ENCODE measurements at places on chromosomes 5 and 9.

DNA sequence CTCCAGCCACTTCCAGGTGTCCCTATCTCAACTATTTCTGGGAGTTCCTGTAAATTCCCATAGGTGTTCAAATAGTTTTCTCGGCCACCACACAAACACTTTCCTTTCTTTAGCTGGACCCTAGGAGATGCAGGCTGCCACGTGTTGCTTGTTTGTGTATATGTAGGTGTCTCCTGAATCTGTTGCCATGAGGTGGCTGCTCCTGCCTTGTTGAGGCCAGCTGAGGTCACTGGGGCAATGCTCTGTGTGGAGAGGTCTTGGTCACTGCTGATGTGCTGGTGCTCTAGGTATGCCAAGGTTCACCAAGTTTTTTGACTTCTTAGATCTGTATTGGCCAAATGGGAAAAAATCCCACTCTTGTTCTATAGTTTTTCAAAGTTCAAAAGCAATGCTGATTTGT lies 132.5 kb upstream of the CHD1 start:
- no peak for DNase-seq

- DNase-seq: no peak
Observed at GRCh38 chr9:26077860-26078259, 399.6 kb upstream of the TUSC1 start.

DNA sequence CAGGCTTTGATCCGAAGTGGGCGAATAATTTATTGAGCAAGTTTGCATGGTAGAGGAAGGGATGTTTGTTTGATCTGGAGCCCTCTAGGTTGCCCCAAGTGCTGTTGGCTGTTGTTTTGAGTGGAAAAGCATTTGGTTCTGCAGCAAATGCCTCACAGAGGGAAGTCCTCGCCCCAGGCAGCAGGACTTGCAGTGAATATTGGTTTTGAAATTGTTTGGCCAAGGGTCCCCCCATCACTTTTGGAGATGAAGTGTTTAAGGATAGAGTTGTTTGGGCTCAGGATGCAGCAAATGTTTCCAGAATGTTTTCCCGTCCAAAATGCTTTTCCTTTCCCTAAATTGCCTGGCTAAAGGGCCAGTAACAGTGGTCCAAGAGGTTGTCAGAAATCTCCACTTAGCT lies 3.1 kb downstream of the JADE2 start:
- DNase-seq: no peak

DNA sequence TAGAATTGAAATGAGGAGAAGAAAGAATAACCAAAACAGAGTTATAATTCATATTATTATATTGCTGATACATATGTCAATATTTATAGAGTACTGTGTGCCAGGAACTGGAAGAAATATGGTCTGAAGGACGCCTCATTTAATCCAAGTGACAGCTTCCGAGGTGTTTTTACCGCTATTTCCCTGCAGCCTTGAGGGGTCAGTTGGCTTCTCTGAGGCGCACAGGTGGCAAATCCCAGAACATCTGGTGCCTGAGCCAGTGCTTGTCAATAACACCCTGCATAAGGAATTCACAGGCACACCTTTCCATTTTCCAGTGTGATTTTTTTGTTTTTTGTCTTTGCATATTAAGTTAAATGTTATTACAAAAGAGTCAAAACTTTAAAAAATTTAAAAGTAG lies 43.3 kb upstream of the CTSL start:
- no peak for DNase-seq

- DNase-seq: no peak
Observed at GRCh38 chr5:134124289-134125038, 10.0 kb downstream of the TCF7 start.

DNA sequence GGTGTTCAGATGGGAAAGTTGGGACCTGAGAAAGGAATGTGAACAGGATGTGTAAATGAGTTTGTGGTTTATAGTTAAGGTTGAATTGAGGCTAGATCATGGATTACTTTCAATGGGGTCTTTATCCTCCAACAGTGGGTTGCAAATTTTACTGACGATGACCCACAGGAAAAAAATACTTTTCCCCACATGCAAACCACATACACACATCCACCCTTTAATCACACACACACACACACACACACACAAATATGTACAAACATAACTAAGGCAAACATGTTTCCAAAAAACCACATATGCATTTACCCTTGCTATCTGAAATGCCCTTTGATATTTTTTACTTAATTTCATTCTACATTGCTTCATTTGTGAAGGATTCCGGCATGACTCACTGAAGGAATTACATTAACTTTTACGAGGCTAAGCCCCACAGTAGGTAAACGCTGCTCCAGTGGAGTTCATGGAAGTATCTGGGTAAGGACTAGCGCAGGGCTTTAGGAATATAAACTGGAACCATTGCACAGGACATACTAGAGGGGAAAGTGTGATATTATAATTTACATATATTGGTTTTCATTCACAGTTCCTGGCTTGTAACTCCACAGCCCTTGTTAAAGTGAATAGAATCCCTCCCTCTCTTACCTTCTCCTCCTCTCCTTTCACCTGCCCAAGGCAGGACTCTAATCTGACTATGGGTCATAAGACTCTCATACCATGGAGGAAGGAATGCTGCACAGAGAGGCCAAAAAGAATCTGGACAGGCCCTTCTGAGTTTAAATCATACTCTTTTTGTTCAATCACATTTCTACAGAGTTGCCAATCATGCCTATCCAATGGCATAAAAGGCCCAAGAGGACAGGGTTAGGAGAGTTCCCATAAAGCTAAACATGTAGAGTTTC lies 8.5 kb upstream of the SPEF2 start:
- no peak for DNase-seq

DNA sequence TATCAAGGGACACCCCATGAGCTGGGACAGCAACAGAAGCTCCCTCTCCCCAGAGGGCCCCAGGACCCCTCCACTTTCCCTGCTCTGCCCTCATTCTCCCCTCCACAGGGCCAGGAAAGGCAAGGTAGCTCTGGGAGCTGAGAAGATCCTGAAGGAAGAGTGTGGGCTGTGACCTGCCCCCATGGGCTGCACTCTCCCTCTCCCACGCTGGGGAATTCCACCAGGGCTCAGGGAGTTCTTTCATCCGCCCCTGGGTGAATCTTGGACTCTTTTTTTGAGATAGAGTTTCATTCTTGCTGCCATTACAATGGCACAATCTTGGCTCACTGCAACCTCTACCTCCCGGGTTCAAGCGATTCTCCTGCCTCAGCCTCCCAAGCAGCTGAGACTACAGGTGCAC lies 73.8 kb downstream of the C9orf50 start:
- no peak for DNase-seq

GRCh38 chr5:97133101-97133500 lies 9.3 kb downstream of the LIX1 start:
- DNase-seq: no peak

- DNase-seq: no peak
Observed at GRCh38 chr5:73633060-73633459, 7.1 kb downstream of the ARHGEF28 start.

DNA sequence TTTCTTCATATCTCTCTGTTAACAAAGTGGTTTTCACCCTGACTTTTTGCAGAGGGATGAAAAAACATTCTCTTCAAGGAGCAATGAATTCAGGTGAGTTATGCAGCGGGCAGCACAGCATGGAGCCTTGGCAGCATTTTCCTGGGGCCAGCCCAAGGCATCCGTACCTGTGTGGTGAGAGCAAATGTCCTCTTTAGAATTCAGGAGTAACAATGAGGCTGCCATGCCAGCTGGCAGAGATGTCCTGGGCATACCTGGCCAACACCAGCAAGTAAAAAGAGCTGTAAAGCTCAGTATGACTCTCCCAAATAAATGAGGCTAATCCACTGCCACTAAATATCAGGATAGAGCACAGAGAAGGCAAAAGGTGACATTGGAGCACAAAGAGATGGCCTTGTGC lies 277.6 kb upstream of the TRPC7 start:
- no peak for DNase-seq

- no peak for DNase-seq
Observed at GRCh38 chr5:5777013-5777412, 354.5 kb downstream of the ICE1 start.

GRCh38 chr5:29162297-29162696 lies 2031.2 kb upstream of the CDH6 start:
- DNase-seq: no peak

DNA sequence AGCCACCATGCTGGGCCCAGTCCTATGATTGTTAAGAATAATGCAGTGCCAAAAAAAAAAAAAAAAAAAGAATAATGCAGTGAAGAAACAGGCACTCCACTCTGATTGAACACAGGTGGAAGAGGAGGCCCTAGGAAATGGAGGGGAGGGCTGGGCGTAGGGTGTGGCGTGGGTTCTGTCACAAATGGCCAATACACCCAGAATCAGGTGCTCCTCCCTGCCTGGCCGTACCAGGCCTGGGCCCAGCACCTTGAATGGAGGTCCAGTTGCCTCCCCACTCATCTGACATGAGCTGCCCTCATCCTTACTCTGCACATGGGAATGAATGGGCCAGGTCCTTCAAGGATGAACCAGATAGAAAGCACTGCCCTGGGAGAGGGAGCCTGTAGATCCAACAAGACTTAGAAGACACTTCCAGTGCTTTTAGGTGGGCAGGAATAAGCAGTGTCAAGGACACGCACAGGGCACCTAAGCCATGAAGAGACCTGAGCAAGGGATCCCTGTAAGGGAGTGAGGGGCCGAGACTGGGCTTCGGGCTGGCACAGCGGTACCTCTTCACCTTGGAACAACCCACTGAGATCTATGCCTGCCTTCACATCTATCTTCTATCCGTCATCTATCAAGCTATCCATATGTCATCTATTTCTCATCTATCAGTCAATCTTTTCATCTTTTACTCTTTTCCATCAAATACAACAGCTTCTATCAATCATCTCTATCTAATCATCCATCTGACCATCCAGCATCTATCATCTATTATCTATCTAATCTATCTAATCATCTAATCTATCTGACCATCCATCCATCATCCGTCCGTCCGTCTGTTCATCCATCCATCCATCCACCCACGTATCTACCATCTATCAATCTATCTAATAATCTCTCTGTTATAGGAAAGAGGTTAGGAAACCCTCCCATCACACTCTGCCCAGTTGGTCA lies 15.9 kb downstream of the NINJ1 start:
- no peak for DNase-seq

- no peak for DNase-seq
Observed at GRCh38 chr9:129146441-129146941, 31.6 kb downstream of the IER5L start.

GRCh38 chr9:122383992-122384461 lies 13.2 kb downstream of the PTGS1 start:
- DNase-seq: no peak

- no peak for DNase-seq
Observed at GRCh38 chr5:180006141-180006540, 65.4 kb downstream of the RNF130 start.

DNA sequence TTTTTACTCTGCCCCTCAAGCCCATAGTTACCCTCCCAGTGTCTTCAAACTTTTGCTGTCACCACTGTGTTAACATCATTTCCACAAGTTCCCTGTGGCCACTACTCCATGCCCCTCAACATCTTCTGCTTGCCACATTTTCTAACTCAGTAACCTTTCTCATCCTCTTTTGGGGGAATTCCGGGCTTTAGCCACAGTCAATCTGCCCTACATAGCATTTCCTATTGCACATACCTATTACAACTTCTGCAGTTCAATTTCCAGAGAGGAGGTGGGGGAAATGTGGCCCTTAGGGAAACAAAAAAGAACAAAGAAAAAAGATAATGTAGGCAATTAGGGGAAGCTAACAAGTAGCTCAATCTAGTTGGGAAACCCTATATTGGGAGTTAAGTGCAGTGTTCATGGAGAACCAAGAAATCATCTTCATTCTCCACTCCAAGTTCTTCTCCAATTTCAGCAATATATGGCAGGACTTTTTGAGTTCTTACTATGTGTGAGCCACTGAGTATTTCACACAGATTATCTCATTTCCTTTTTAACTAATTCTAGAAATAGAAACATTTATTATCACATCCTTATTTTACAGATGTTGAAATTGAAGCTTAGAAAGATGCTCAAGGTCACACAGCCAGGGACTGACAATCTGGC lies 40.2 kb upstream of the LPAR1 start:
- DNase-seq: no peak

DNA sequence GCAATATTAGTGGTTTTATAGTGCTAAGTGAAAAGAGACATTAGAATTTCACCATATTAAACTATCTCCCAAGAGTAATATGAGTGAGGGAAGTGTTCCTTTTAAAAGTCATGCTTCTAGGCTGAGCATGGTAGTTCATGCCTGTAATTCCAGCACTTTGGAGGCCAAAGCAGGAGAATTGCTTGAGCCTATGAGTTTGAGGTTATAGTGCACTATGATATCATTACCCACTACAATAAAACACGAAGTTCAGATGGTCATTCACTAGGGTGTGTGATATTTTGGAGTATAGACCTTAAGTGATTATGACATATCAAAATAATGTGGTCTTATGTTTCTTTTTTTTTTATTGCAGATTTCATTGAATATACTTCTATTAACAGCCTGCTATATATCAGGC lies 6.7 kb downstream of the KIF2A start:
- DNase-seq: no peak

DNA sequence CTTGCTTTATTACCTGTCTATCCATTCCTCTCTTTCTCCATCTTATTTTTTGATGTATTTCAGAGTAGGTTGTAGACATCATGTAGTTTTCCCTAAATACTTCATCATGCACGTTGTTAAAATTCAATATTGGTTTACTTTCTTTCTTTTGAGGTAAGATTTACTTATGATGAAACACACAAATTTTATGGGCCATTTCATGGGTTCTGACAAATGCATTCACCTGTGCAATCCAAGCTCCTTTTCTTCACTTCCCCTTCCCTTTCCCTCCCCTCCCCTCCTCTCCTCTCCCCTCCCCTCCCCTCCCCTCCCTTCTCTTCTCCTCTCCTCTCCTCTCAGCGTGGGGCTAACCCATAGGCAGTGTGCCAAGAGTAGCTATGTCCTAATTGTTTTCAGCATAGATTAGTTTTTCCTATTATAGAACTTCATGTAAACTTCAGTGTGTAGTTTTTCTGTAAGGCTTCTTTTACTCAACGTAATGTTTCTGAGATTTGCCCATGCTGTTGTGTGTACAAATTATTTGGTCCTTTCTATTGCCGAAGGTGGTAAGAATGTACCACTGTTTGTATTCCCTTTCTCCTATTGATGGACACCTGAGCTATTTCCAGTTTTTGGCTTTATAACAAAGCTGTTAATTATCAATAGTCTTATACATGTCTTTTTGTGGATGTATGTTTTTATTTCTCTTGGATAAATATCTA lies 92.9 kb upstream of the CLINT1 start:
- no peak for DNase-seq

GRCh38 chr9:109314011-109314531 lies 6.8 kb downstream of the EPB41L4B start:
- no peak for DNase-seq

DNA sequence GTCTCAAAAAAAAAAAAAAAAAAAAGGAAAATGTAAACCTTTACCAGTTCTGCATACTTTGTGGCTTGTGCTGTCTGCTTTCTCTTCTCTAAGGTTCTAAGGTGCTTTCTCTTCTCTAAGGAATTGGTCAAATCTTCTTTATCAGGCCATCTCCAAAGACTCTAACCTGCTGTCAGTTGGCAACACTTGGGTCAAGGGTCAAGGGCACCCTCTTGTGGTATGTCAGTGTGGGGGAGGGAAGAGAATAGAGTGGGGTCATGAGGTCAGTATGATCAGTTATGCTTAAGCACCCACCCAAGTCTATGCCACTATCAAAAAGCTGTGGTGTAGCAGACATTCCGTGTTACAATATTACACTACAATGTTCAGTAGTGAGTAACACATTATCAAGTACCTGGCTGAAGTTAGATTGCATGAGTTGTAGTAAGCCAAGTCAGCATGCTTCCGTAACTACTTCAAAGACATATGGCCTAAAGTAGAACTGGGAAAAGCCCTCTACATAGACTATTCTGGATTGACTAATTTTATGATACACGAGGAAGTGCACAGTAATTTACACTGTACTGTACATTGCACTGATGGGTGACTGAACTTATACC lies 25.0 kb upstream of the CCL28 start:
- DNase-seq: no peak
